ENCODE measurements at places on chromosomes 11 and 22.

GRCh38 chr11:125449565-125449964 lies 46.5 kb downstream of the FEZ1 start:
- DNase-seq = no peak

GRCh38 chr11:70098936-70099335 lies 20.8 kb downstream of the ANO1 start:
- DNase-seq = no peak

GRCh38 chr22:27011133-27011532 lies 353.7 kb downstream of the MIAT start:
- DNase-seq = no peak

- DNase-seq = peak; percentile 16
Measured at GRCh38 chr11:23021287-23021863, 161.1 kb upstream of the CCDC179 start.

DNA sequence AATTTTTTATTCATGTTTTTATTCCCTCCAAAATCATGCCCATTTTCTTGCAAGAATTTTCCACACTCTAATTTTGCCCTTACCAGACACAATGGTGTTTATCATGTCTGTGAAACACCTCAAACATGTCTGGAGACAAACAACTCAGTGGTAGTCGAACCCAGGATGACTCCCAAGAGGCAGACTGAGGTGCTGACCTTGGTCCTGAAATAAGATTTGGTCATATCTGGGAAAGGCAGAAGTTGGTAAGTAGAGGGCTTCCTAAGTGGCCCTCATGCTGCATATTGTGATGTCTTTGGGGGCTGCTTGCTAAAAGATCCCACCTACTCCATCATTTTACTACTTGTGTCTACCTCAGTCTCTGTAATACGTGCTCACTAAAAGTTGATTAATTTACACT lies 369.4 kb upstream of the ISX start:
- DNase-seq = no peak

DNA sequence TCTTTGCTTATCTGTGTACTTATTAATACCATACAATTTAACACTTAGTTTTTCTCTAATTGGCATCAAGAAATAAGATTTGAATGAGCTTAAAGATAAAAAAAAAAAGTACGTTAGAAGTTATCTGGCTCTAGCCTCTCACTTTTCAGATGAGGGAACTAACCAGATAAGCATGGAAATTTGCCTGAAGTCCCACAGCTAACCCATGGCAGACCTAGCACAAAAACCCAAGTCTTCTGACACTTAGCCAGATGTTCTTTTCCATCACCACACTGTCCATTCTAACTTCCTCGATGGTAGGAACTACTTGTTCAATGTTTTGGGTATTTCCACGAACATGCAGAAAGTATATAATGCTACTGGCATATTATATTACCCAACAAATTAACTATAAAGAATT lies 7.4 kb upstream of the SOX6 start:
- DNase-seq = no peak

DNA sequence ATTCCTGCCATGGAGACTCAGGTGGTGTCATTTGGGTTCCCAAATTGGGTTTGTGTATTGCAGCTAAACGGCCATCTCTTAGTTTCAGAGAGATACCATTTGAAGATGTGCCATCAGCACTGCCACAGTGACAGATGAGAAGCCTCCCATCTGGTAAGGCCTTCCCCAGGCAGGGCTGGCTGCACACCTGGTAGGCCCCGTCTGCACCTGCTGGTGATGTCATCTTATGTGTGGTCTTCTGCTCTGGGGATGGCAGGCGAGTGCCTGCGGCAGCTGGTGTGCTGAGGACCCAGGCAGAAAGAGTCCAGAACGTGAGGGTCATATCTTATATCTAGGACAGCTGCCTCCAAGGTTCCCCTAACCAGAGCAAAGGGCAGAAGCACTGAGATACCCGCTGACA lies 100.6 kb downstream of the CSNK2A3 start:
- no peak for DNase-seq

- DNase-seq = no peak
Measured at GRCh38 chr11:36362902-36363301, 66.8 kb downstream of the PRR5L start.

GRCh38 chr22:23688571-23688970 lies 2.2 kb upstream of the RGL4 start:
- DNase-seq = no peak

GRCh38 chr11:126340960-126341606 lies 14.4 kb upstream of the ST3GAL4 start:
- no peak for DNase-seq

DNA sequence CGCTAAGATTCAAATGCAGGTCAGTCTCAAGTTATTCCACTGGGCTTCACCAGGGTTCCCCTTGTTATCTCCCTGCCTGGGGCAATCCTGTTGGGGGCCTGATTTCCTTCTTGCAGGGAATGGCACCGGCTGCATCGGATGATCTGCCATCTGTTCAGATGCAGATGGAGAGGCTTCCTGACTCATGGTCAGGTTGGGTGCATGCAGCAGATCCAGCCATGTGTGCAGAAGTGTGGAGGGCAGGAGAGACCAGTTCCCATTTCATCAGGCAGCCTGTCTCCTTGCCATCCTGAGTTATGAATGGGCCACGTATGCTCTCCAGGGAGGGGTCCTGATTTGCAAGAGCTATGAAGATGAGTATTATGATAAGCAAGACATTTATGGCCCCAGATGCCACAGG lies 161.2 kb upstream of the PLET1 start:
- no peak for DNase-seq

GRCh38 chr11:95055283-95055897 lies 6.2 kb downstream of the KDM4F start:
- no peak for DNase-seq

DNA sequence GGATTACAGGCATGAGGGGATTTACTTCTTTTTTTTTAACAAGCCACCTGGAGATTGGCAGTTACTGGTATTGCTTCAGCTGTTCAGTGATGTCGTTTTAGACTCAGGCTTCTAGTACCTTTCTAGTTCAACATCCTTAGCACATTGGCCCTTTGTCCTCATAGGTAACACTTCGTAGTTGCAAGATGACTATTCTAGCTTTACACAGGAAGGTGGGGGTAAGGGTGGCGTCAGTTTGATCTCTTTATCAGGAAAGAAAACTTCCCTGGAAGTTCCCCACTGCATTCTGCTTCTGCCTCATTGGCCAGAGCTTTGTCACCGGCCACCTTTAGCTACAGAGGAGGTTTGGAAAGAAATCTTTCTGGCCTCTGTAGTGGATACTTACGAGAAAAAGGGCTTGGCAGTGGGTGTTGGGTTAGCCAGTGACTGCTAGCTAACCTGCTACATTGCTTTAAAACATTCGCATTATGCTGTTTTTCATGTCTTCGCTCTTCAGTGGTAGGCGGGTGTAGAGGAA lies 40.7 kb downstream of the SFI1 start:
- DNase-seq = peak; percentile 88

DNA sequence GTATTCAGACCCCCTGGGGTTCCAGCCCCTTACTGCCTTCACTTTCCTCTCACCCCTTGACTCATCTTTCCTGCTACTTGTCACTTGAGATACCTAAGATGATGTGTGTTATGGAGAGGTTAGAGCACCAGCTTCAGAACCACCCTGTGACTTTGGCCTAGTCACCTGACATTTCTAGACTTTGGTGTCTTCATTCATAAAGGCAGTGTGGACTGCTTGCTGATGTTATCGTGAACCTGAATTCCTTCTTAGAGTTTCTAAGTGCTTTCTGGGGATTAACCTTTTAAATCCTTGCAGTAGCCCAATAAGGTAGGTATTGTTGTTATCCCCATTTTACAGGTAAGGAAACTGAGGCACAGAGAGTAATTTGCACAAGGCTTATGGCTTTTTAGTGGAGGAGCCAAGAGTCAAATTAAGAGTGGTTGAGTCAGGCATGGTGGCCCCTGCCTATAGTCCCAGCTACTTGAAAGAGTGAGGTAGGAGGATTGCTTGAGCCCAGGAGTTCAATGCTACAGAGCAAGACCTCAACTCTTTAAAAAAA lies 5.1 kb upstream of the BBS1 start:
- no peak for DNase-seq

DNA sequence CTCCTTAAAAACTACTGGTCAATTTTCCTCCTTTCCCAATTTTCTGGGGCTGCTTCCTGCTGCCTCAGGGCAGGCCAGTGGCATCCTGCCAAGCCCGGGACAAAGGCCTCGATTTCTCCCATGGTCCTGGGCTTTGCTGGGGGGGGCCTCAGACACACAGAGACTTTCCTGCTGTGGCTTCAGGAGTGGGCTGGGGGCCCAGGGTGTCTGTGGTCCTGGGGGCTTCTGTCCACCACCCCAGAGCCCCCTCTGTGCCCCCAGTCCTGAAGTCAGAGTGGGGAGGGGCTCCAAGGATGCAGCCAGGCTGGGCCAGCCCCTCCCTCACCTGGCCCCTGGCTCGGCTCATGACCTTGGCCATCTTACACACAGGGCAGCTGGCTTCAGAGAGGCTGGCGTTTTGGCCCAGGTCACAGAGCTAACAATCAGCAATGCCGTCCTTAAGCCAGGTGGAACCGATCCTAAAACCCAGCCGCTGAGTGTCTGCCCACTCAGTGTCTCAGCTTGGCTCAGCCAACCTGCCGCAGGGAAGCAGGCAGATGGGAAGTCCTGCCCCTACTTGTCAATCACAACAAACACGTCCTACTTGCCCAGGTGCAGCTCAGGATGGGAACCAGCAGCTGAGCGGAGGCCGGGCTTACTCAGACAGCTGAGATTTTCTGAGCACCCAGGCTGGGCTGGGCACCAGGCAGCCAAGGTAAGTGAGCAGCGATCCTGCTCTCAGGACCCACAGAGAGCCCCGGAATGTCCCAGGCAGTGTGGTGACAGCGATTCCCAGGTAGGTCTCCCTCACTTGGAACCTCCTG lies 34.6 kb downstream of the OSBPL5 start:
- DNase-seq = no peak

- DNase-seq = no peak
Measured at GRCh38 chr11:131246156-131246555, 124.3 kb upstream of the NTM start.

GRCh38 chr11:67273260-67273990 lies 7.2 kb downstream of the GRK2 start:
- no peak for DNase-seq

DNA sequence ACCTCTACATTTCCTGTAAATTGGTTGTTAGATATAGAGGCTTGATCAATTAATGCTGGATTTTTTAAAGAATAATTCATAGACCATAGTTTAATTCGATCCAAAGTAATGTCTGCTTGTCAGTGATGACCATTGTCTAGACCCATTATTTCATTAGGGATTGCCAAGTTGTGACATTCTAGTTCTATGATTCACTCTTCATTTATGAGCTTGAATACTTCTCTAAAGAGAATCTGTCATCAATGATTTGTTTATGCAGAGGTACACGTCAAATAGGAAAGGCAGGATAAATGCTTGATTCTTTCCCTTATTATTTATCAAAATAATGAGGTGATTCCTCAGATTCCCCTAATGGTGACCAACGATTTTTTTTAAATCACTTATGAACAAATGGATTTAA lies 24.0 kb upstream of the ROBO3 start:
- DNase-seq = no peak

DNA sequence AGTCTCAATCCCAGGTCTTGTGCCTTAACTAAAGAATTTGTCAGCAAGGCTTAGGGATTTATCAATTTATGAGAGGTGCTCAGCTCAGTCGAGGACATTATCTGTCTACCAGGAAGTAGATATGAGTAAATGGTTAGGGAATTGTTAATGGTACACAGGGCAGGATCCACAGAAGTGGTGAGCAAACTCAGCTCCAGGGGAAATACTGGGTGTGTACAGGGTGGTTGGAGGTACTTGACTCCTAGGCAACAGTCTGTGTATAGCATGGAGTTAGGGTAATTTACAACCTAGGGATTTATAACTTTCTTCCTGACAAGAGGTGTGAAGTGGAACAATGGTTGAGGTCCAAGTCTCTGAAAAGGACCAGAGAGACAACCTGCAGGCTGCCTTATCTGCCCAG lies 123.4 kb upstream of the OR9Q1 start:
- no peak for DNase-seq

GRCh38 chr11:27075192-27075591 lies 34.6 kb downstream of the BBOX1 start:
- no peak for DNase-seq

GRCh38 chr11:131928992-131929391 lies 558.6 kb downstream of the NTM start:
- no peak for DNase-seq

DNA sequence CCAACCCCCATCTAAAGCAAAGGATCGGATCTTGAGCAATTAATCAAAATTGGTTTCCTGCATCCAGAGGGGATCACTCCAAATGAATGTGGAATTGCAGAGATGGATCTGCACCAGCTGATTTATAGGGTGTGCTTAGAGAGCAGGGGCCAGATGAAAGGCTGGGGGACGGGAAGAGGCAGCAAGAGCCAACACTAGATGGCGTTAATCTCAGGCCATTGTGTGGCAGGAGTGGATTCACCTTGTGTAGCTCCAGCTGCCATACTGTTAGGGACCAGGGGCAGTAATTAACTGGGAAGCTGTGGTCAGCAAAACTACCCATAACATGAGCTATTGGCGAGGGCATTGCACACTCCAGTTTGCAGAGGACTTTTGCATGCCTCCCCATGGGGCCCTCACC lies 35.6 kb downstream of the SERPINH1 start:
- DNase-seq = peak; percentile 39

- DNase-seq = no peak
Measured at GRCh38 chr11:95296165-95296564, 65.2 kb upstream of the SESN3 start.

DNA sequence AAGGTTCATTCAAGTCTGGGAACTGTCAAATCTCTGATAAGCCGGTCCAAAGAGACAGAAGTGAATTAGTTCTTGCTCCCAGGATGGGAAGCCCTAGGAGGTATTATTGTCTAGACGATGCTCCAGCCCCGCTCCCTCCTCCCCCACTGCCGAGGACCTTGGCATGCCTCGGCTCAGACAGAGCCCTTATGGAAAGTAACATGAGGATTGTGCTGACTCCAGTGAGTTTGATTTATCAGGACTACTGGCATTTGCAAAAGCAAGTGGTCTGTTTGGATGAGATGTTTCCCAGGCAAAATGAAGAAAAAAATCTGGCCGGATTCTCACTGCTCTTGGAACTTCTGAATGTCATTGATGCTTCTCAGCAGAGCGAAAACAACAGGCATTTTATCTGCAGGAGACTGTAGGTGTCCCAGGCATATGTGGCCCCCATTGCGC lies 341.0 kb downstream of the ETS1 start:
- DNase-seq = no peak

DNA sequence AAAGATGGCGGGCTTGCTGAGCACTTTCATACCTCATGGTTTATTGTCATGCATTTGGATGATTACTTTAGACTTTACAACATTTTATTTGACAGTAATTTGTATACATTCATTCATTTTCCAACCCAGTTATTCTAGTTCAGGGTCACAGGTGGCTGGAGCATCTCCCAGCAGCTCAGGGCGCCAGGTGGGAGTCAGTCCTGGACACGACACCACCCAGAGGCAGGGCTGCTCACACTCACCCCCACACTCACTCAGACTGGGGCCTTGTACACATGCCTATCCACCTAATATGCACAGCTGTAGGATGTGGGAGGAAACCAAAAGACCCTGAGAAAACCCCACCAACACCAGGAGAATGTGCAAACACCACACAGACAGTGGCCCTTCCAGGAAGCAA lies 123.9 kb downstream of the OPCML start:
- DNase-seq = no peak

Data from activated CD4-positive, alpha-beta T cell treated with anti-CD3 and anti-CD28 coated beads, Interleukin-2, Interleukin-6, amounts not matched to agents 100 ng/mL and 50 ng/mL, durations not matched to agents 16 hours and 8 hours (primary cell).